ENCODE measurements at places on chromosomes 1 and 21.

DNA sequence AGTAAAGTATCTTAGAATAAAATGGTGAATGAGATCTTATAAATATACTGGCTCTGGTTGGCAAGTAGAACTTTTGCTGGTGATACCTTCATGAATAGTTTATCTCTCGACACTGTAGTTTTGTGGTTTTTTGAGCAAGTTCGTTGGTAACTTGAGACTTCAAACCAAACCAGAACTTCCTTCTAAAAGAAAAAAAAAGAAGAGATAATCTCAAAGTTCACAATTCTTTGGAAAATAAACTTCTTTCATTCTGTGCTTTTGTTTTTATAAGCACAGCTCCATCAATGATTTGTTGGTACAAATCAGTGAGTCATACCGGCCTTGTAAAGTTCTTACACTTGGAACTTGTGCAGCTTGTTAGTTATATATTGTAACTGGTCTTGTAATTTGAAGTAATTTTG is 2.3 kb downstream of the HIPK1 start:
- no peak for DNase-seq

DNA sequence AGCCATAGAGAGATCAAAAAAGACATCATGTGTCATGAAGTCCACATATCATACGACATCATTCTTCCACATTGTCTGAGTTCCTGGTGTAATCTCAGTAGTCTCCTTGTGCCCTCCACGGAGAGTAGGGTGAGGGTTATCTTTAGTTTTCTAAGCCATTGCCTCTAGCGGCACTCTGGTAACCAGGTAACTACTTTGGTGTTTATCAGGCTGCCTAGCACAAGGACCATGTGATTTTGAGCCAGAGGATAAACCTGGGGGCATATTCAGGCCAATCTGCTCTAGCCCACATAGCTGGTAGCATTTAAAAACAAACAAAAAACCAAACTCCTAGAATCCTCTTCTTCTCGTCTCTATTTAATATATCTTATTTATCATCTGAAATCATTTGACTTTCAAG is 147.4 kb downstream of the GDAP2 start:
- no peak for DNase-seq

DNA sequence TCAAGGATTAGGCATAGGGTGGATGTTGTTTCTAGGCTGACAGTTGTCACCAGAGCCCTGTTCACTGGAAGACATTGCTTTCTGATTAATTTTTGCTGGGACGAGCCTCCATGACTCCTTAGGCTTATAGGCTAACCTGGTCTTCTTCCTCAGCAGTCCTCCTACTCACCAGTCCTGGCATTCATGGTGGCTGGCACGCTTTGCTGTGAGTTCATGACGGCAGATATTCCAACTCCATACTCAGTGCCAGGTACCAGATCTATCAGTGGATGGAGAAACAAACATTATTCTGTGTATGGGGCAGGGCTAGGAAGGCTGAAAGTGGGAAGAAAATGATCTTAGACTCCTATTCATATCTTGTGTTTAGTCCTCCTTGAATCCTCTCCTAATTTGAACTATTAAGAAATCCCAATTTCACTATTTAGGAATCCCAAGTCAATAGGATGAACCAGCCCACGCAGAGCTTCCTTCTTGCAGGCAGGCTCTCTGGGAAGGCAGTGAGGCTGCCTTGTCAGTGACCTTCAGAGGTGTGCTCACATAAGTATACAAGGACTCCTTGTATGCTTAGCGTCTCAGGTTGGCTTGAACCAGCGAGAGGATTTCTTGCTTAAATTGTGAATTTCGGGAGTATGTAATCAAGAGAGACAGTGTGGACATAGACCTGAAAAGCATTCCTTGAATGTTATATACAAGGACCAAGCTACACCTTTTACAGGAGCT is 174.6 kb upstream of the KIAA0040 start:
- no peak for DNase-seq

DNA sequence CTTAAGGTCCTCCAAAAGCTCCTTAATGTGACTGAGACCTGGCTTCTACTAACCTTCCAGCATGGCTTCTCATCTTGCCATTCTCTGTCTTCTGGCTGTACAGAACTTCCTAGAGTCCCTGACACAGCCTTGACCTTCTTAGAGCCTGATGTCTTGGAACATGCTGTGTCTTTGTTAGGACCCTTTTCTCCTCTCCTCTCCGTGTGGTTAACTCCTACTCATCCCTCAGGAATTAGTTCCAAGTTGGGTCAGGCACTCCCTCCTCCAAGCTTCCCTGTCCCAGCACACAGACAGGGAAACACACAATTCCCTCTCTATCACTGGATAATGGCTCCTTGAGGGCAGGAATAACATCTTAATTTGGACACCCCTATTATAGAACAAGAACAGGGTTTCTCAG is 275.4 kb upstream of the USP24 start:
- DNase-seq = no peak

- no peak for DNase-seq
These were observed 67.4 kb downstream of the ST6GALNAC3 start for GRCh38 chr1:76141929-76142328.

DNA sequence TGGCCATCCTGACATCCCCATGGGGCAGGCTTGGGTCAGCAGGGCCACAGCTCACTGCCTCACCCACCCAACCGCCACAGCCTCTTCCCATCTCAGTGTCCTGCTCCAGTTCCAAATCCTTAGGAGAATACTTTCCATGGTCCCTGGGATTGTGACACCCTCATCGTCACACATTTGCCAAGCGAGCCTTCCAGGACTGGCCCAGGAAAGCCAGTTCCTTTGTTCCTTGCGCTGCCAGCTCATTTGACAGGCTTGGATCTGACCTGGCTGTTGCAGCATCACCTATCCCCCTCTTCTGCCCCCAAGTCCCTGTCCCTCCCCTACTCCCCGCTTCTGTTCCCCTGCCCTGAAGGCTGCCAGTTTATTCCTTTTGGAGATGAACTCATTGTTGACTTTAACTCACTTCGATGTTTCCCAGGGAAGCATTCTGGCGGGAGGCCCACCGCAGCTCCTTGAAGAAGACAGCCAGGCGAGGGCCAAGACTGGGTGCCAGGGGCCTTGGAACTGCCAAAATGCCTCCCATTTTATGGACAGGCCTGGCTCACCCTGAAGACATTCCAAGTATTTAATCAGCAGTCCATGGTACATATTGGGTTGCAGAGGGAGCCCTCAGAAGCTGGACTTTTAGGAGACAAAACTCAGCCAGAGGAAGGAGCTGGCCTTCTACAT is 10.2 kb upstream of the GNL2 start:
- no peak for DNase-seq

- no peak for DNase-seq
These were observed 85.0 kb downstream of the MRPL37 start for GRCh38 chr1:54284781-54285529.

DNA sequence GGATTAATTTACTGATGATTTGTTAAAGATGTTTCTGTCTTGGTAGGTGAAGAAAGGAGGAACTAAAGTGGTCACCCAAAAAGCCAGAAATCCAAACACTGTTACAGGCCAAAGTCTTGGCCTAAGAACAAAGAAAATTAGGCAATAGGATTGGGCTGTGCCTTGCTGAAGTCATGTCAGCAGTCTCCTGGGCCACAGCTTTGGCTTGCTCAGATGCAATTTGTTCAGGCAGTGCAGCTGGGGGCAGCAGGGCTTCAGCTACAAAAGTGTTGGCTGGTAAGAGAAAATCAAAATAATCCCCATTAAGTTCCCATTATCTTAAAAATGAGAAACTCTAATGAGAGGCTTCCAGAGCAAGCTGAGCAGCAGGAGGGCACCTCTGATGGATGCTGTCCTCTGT is 14.0 kb upstream of the RAP1A start:
- no peak for DNase-seq

- no peak for DNase-seq
These were observed 21.0 kb upstream of the SLC44A3 start for GRCh38 chr1:94799206-94799605.

DNA sequence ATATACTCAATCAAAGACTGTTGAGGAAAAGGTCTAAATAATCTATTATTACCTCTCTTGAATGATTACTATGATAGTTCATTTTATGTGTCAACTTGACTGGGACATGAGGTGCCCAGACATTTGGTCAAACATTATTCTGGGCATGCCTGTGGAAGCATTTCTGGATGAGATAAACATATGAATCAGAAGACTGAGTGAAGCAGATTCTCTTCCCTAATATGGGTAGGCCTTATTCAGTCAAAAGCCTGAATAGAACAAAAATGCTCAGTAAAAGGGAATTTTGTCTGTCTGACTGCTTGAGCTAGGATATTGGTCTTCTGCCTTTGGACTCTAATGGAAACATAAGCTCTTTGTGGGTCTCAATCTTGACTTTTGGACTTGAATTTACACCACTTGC is 73.3 kb upstream of the SOX13 start:
- DNase-seq = no peak

DNA sequence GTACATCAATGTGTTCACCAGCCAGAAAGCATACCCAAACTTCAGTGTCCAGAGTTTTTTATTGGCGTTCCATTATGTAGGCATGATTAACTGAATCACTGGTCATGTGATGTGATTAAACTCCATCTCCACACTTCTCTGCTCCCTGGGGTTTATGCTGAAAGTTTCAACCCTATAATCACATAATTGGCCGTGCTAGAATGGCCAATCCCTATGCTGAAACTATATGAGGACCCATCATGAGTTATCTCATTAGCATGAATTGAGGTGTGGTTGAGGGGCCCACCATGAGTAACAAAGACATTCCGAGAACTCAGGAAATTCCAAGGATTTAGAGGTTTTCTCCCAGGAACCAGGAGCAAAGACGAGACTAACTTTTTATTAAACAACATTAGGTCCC is 31.8 kb upstream of the FBXO28 start:
- no peak for DNase-seq

DNA sequence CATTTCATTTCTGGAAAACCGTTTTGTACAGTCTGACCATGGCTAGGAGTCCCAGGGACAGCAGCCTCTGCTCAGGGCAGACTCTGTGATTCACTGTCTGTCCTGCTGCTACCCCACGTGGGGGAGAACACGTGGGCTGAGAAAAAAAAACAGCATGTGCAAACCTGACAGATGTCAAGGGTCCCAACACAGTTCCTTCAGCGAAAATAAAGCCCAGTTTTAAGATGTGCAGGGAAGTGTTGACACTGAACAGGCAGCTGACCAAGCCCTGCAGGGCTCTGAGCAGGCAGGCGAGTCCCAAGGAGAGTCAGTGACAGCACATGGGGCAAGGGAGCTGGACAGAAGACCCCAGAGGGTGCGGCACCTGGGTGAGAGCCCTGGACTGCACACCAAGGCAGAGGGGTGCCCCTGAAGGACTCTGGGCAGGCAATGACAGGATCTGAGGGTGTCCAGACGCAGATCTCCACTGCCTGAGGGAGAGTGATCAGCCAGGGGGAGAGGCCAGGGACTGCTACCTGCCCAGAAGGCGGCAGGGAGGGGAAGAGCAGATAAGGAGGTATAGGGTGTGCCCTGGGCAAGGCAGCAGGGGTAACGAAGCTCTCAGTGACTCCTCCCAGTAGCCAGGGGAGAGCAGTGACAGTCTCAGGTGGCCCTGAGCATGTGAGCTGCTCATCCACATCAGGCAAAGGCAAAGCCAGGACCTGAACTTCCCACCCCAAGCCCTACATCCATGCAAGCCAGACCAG is 5.1 kb upstream of the SPATC1L start:
- DNase-seq = no peak

GRCh38 chr1:32349211-32349708 is 13.0 kb downstream of the FAM229A start:
- DNase-seq = no peak
